ENCODE measurements at places on chromosomes 1 and 21.

DNA sequence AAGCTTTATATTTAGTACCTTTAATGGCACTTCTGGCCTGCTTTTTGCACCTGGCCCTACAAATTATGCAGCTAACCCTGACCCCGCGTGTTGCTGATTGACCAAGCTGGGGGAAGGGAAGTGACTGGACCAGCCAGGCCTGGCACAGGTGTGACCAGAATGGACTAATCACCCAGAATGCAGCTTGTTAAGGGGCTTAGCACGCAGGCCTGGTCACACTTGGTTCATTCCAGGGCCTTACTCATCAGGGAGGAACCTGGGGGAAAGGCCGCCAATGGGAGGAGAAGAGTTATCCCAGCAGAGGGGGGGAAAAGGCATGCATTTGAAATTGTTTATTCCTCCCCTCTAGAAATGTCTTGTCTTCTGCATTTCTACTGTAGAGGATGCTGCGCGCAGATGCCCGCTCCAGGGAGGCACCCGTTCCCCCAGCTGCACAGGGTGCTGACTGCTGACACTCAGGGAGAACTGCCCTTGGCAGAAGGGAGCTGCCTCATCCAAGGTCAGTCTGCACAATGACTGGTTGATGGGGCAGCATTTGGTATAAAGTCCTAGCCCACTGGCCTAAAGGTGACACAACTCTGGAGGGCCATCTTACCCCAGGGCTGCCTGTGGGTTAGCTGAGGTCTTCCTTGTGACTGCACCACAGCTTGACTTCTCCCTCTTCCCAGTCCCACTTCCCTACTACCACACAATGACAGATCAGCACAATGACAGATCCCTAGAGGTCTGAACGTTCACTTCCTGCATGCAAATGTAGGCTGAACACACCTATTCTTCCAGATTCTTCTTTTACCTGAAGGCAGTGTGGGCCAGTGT, 29.0 kb downstream of the DHCR24 start:
- DNase-seq = no peak

- DNase-seq = no peak
Observed at GRCh38 chr1:64663668-64664067, 81.2 kb upstream of the RAVER2 start.

DNA sequence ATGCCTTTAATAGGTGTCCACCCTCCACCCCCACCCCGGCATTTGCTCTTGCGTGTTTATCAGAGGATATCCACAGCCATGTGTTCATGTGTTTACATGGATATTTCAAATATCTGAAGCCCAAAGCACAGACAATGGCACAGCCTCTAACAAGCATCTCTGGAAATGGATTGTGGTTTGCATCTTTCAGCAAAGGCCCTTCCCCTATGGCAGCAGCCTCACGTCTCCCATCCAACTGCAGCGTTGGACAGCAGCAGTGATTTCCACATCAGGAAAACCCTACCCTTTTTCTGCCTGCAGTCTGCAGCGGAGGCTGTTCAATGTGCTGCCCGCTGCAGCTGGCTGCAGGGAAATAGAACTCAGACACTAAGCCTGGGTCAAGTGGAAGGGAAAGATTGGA, 1.6 kb downstream of the RASSF5 start:
- no peak for DNase-seq

- DNase-seq = no peak
Observed at GRCh38 chr1:214344897-214345296, 63.9 kb downstream of the SMYD2 start.

- DNase-seq = no peak
Observed at GRCh38 chr1:39969531-39970270, 14.8 kb downstream of the MFSD2A start.
